Frontal cortex (tissue), 4 donors: ENCODE measurements at places on chromosomes 13 and 19.

DNA sequence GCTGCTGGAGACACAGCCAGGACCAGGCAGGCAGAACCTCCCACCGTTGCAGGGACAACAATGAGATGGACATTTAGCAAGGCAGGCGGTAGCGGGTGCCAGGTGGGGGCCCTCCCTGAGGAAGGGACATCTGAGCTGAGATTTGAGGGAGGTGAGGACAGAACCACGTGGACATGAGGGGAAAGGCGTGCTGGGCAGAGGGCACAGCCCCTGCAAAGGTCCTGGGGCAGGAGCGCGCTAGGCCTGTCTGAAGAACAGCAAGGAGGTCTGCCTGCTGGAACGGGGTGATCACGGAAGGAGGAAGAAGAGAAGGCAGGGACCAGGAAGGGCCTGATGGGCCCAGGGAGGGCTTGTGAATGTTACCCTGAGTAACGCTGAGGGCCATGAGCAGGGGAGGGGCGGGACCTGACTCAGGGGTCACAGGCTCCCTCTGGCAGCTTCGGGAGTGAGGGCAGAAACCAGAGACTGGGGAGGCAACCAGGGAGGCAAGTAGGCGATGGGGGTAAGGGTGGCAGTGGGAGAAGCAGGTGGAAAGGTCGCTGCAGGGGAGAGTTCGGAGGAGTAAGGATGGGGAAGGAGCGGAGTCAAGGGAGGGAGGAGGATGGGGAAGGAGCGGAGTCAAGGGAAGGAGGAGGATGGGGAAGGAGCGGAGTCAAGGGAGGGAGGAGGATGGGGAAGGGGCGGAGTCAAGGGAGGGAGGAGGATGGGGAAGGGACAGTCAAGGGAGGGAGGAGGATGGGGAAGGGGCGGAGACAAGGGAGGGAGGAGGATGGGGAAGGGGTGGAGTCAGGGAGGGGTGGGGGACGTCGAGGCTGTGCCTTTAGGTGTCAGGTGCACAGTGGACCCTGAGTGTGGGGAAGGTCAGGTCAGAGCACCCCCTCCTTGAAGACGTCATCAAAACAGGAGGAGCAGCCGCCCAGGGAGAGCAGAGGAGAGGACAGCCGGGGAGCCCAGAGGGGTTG lies 15.7 kb upstream of the B3GNT3 start:
- DNase-seq, result peak; percentile 53

GRCh38 chr13:29081697-29082440 lies 261.7 kb downstream of the MTUS2 start:
- no peak for DNase-seq

DNA sequence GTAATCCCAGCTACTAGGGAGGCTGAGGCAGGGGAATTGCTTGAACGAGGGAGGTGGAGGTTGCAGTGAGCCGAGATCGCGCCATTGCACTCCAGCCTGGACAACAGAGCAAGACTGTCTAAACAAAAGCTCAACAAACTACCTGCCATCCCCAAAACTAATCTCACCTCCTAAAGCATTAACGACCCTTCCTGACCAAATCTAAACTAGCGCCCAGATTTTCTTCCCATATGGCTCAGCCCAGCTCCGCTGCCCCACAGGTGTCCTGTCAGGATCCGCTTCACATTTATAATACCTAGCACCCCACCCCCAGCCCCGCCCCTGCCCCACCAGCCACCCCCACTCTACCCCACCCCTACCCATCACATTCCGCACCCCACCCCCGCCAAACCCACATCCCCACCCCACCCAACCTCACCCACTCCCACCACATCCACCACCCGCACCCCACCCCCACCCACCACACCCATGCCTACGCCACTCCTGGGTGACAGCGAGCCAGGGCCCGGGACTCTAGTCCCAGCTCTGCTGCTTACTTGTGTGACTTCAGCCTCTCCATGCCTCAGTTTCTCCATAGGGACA lies 599 bp downstream of the C19orf12 start:
- no peak for DNase-seq

- peak; percentile 41 for DNase-seq
Measured at GRCh38 chr19:58058467-58058866, 615 bp upstream of the ZNF135 start.

- peak; percentile 66 for DNase-seq
Measured at GRCh38 chr13:31209172-31209840, 9.5 kb downstream of the B3GLCT start.

DNA sequence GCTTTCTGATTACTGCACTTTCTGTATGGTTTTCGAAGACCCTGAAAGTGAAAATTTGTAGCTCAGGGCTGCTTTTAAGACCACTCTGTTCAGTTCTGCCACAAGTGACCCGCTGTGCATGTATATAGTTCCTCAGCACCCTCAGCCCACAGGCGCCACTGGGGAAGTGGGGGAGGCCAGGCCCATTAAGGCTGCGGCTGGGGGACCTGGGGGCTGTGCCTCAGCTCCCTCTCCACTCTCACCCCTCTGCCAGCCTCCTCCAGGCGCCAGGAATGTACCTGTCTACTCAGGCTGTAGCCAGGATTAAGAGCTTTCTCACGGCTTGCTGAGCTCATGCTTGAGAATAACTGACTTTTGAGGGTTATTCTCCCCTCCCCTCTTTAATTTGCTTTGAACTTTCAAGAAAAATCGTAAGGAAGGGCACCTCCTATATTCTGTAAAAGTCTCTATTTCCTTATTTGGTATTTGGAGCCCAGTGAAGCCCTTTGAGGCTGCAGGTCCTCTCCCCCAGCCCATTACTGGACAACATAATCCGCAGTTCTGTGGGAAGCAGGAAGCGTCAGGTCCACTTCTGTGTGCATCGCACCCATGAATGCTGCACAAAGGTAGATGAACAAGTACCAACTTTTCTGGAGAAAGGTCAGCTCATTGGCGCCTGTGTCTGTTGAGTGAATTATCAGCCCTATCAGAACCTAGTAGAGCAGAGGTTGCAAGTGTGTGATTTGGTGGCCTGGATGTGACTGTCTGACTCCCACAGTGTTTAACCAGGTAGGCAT lies 29.6 kb downstream of the GJA3 start:
- no peak for DNase-seq

DNA sequence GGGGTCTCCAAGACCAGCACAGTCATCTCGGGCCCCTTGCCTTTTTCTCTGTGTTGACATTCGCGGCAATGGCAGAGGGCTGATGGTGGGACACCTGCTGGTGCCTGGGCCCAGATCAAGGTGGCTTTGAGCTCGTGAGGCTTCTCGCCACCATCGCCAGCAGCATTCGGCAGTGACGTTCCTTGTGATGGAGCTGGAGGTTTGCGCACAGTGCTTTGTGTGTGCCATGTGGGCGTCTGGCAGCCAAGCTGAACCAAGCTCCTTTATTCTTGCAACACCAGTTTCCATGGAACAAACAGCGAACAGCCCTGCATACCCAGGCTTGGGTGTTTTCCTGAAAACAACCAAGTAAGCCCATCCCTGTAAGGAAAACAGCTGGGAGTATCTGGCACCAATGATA lies 9.1 kb upstream of the TMEM255B start:
- no peak for DNase-seq

- DNase-seq, result no peak
Measured at GRCh38 chr13:112638157-112638750, 50.3 kb upstream of the TUBGCP3 start.
